ENCODE measurements at places on chromosomes 1 and 21.

- DNase-seq, result no peak
Observed at GRCh38 chr1:246537441-246537840, 28.6 kb downstream of the TFB2M start.

DNA sequence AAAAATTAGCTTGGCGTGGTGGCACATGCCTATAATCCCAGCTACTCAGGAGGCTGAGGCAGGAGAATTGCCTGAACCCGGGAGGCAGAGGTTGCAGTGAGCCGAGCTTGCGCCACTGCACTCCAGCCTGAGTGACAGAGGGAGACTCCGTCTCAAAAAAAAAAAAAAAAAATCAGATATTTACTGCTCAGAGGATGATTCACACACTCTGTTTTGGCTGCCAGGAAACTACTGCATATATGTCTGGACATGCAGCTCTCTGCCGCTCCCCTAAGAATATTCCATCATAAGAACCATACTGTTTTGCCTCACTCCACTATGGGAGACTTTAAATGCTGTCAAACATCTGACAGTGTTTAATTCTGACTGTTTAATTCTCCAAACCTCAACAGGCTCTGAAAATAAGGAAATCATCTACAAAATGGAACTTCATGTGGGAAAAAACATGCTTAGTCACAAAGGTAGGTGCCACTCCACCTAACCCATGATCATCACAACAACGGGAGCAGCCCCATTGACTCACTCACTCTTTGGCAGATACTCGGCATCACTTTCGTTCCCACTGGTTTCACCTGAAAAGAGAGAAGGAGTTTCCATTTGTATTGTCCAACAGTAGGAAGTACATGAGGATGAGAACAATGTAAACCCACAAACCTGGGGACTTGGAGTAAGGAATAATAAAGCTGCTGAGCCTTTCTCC lies 29.3 kb upstream of the BCAS2 start:
- peak; percentile 27 for DNase-seq

- no peak for DNase-seq
Observed at GRCh38 chr1:224496826-224497225, 62.2 kb upstream of the WDR26 start.

DNA sequence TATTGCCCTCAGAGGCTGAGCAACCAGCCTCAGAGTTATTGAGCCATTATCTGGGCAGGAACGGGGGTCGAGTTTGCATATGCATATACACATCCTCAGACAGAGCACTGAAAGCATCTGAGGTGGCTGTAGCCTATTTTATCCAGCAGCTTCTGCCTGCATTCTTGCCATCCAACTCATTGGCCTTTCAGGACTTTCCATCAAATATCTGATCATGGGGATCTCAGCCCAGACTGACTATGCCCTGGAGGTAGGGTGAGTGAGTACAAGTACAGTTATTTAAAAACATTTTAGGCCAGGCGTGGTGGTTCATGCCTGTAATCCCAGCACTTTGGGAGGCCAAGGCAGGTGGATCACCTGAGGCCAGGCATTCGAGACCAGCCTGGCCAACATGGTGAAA lies 1.8 kb upstream of the MTF1 start:
- no peak for DNase-seq

GRCh38 chr1:26016258-26016952 lies 5.2 kb upstream of the EXTL1 start:
- DNase-seq, result no peak

GRCh38 chr1:47791879-47792608 lies 205.1 kb downstream of the TRABD2B start:
- peak; percentile 86 for DNase-seq

DNA sequence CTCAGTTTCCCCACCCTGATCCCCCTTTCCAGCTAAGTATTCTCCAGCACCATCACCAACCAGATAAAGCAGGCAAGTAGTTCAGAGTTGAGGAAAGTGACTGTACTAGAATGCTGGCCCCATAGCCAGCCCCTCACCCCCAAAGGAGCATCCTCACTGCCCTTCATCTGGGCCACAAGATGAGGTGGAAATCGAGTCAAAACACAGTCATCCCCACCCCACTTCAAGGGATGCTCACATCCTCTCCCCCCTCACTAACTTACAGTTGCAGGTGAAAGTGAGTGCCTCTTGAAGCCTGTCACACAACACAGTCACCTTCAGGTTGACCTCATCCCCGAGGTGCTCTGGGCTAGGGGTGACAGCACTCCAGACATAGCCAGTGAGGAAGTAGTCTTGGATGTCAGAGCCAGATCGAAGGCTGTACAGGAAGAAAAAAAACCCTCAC lies 30.4 kb downstream of the PIK3C2B start:
- DNase-seq, result no peak

DNA sequence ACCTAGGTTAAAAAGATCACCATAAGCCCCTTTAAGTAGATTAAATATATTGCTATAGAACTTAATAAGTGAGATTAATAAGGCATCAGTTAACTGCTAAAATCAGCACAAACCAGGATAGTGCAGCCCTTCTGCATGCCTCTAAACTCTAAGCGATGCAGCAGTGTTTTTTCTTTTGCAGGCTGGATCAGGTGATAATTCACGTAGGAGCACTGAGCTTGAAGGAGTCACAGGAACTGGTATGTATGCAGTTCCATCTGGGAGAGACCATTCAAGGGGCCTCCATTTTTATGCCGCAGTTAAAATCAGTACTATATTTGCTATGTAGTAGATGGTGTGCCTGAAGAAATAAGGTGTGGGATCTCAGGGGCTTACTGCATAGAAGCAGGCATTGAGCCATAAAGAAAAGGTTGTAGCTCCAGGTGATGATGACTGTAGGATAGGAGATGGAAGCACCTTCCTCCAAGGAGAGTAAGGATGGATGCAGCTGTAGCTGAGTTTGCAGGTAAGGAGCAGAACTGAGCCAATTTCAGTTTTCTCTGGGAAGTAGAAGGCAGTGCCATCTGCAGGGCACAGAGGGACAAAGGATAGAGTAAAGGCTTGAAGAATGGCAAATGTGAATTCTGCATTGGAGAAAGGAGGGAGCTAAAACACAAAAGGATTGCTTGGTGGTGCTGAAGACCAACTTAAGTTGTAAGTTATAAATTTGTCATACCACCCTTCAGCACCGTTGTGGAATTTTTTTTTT lies 22.6 kb downstream of the NPL start:
- no peak for DNase-seq

- no peak for DNase-seq
Observed at GRCh38 chr1:33515607-33516006, 43.2 kb downstream of the ZSCAN20 start.

GRCh38 chr1:79193211-79194079 lies 186.9 kb upstream of the ADGRL4 start:
- peak; percentile 2 for DNase-seq
